Stimulated activated CD8-positive, alpha-beta memory T cell treated with anti-CD3 and anti-CD28 coated beads, Interleukin-15, amount 100 ng/mL, for 4 hours (primary cell): ENCODE measurements at places on chromosomes 6 and 20.

- no peak for DNase-seq
Measured at GRCh38 chr20:14313341-14314020, 23.9 kb downstream of the FLRT3 start.

GRCh38 chr20:1890469-1891262, 4.5 kb upstream of the SIRPA start:
- DNase-seq, result no peak

GRCh38 chr6:116682334-116682712, 1.3 kb downstream of the KPNA5 start:
- DNase-seq, result no peak

- no peak for DNase-seq
Measured at GRCh38 chr6:113094779-113095178, 747.6 kb downstream of the RFPL4B start.

GRCh38 chr20:25397096-25397495, 6.5 kb upstream of the ABHD12 start:
- DNase-seq, result no peak

GRCh38 chr6:162942866-162943265, 215.1 kb downstream of the PACRG start:
- DNase-seq, result no peak

GRCh38 chr6:39572661-39573340, 152.4 kb downstream of the KIF6 start:
- DNase-seq, result no peak

- DNase-seq, result no peak
Measured at GRCh38 chr6:83442752-83443151, 11.9 kb upstream of the ME1 start.

GRCh38 chr20:53161473-53161872, 189.3 kb downstream of the TSHZ2 start:
- DNase-seq, result no peak

- DNase-seq, result no peak
Measured at GRCh38 chr6:3625980-3626563, 125.4 kb downstream of the PXDC1 start.

DNA sequence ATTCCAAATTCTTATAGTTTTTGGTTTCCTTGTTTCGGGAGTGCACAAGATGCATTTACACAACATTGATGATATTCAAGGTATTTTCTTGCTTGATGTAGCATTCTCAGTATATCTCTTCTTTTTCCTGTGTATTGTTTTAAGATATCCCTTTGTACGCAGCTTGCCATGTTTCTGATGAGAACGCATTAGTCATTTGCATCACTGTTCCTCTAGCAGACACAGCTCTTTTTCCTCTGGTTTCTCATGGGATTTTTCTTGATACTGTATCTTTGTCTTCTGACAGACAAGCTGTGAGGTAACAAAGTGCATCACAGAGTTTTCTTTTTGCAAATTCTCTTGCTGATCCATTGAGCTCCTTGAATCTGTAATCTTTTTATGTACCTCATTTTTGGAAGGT, 146.4 kb downstream of the SLC22A3 start:
- no peak for DNase-seq

GRCh38 chr6:166691199-166691598, 64.1 kb upstream of the RPS6KA2 start:
- no peak for DNase-seq

DNA sequence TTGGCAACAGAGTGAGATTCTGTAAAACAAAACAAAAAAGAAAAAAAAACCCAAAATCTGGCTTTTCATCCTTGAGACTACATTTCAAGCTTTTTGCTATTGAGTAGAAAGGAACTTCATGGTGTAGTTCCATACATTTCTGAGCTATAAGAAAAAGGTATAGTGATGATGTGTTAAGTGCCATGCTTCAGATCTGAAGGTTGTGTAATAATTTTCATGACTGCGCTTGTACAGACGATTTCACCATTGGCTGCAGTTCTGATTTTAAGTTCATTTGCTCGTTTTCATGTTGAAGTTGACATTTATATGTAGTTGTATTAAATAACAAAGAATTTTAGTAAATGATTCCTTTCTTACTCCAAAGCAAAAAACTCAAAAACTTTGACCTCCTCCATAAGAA, 247.6 kb downstream of the ARID1B start:
- no peak for DNase-seq

DNA sequence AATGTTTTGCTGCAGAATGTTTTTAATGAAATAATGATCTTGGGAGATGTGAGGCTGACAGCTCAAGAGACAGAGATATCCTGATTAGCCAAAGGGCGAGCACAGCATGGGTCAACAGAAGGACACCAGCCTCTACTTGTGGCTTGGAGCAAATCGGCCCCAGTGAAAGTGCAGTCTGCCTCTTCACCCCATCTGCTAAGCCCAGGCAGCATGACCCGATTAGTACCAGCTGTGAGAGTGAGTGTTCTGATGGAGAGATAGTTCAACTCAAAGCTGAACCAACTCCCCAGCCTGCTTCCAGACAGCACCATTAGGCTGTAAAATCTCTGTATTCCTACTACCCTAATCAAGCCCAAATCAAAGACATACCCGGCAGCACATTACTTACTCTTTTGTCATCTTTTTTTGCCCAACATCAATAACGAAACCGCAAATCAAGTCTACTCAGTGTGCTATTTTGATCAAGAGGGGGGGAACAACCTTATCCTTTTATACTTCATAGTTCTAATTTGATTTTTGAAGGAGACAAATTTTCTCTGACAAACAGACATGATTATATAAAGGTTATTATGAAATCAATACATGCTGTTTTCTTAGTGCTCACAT, 514.1 kb upstream of the NRSN1 start:
- no peak for DNase-seq

DNA sequence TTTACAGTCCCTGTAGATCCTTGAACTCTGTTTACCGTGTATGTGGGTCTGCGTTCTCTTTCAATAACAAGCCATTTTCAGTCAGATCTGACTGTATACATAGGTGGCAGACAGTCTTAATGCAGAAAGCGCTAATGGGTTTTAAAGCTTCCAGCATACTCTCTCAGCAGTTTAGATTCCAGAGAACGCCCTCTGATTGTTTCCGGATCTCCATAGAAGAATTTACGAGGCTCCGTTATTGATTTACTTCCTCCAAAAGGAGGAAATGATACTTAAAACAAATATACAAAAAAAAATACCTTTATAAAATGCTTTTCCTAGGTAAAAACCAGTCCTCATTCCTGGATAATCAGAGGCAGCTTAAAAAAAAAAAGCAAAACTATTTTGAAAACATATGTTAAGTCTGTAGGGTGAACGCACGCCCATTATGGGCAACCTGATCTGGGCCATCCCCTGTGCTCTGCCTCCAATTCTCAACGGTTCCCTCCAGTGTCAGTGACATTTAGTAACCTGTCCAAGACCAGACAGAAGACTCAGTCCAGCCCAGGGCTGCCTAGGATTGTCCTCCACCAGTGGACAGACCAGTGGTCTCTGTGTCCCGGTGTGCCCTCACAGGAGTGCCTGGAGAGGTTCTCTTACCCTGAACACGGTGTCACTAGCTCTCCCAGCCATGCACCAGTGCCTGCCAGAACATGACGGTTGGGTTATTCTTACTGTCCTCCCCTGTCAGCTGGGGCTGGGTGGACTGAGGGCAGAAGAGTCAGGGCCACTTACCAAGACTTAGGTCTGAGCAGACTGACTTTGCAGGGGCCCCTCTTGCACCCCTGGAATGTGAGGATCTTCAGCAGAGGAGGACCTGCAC, 217.3 kb downstream of the ARID1B start:
- DNase-seq, result no peak

DNA sequence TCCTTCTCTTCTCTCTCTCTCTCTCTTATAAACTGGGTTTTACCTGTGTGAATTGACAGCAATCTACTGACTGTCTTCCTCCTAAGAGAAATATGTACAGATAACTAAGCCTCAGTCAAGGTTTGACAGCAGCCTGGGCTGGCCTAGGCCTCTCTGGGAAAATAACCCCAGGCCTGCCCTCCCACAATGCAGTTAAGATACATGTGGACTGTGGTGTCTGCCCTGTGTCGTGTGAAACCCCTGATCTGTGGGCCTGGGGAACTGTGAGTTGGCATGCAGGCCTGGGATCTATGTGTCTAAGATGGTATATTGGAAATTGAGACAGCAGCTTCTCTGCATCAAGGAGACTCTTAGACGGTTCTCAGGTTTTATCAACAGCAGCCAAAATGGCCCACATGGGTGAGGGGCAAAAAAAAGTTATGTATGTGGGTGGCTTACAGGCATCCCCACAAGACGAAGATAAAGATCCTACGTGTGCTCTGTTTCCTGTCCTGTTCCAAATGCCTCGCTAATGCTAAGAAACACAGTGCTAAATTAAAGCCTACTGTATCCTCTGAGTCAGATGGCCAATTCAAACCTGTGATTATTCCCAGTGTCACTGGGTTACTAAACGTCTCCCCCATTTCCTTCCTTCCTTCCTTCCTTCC, 19.0 kb downstream of the LRFN2 start:
- no peak for DNase-seq

DNA sequence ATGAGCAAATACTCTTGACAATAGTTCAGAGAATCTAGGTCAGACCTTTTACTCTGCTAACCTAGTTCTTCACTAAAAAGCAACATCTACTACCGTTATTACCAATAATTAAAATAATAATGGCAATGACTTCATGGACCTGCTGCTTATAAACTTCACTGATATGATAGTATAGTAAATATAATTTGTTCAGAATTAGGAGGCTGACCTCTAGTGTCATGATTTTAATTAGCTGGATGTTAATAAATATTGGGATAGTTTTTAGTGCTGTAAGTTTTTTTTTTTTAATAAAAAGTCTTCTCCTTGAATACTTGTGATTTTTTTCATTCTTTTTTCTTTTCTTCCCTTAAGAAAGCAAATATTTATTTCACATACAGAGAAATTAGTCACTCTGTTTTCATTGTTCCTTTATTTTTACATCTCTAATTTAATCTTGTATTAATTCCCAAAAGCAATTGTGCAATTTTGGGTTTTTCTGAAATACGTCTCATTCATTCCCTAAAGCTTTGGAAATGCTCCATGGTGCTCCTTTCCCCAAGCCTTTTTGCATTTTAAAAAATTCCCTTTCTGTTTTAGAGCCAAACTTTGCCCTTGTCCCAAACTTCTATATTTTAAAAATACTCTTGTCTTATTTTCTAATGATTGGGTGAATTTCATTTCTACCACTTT, 46.6 kb upstream of the UST start:
- DNase-seq, result no peak

DNA sequence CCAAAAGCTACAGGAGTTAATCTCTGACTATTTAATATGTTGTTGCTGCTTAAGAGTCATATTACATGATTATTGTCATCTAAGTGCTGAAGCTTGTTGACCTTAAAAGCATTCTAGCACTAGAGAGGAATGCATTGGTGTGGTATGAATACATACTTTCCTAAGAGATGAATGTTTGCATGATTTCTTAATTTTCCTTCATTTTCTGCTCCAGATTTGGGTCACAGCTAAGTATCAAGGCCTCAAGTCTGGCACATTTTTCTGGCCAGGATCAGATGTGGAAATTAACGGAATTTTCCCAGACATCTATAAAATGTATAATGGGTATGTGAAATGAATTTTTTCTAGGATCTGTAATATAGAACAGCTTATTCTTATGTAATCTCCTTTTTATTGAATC, 53.6 kb downstream of the ENPP1 start:
- no peak for DNase-seq

GRCh38 chr20:57530327-57530981, 5.5 kb upstream of the CTCFL start:
- DNase-seq, result no peak

- no peak for DNase-seq
Measured at GRCh38 chr6:63307581-63308246, 12.1 kb downstream of the LGSN start.

DNA sequence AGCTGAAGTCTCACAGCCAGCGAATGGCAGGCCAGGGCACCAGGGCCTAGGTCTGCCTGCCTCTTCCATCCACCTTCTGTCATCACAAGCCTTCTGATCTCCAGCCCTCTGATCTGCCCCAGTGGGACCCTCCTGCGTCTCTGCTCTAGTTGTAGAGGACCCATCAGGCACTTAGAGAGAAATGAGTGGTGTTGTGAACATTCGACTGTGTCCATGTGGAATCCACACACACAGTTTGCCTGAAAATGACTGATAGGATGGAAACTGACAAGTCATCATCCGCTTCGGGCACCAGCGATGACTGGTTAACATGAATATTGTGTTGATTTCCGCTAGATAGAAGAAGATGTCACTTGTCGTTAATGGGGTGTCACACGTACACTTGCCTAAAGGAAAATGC, 221.0 kb downstream of the PTPRT start:
- DNase-seq, result no peak

DNA sequence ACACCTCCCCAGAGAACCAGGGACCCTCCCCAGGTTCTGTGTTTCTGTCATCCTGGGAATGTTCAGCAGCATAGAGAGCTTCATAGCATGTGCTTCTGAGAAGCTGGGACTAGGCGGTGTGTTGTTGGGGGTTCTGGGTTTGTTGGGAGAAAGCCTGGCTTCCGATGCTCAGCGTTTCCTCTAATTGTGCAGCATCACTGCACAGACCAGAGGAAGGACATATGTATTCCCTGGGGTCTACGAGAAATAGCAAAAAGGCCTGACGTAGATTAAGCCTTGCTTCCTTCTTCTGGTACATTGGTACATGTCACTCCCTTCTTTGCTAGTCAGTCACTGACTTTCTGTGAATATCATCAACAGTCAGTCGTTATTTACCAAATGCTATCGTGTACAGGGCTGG, 96.9 kb upstream of the SGK1 start:
- no peak for DNase-seq

DNA sequence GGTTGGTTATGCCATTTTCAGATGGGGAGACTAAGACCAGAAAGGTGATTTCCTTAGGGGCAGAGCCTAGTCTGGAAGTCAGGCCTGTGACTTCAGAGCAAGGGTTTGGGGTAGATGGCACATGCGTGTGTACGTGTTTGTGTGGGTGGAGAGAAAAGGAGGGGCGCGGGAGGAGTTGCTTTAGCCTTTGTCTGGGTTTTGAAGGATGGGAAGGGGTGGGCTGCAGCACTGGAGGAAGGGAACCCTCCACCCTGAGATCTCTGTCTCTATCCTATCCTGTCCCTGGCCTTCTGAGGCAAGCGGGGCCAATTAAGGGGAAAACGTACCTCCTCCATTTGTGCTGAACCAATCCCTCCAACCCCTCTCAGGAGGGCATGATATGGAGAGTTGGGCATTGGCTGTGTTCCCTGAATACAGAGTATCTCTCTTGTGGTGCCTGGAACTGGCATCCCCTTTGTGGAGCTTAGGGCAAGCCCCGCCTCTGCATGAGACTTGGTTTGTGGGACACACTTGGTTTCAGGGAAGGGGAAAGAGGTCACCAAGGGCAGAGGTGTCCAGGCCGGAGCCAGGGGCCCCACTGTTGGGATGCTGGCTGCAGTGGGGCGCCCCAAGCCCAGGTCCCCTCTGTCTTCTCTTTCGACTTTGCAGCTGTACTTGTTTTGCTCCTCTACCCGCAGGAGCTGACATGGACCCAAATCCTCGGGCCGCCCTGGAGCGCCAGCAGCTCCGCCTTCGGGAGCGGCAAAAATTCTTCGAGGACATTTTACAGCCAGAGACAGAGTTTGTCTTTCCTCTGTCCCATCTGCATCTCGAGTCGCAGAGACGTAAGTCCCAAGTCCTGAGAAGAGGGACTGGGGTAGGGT, at the start of gene DBNDD2:
DBNDD2 (plus strand) TSS at position 507 of the 863 bp plus-strand sequence; CDS start at position 686, 179 bp downstream.
- DNase-seq, result no peak
